ENCODE measurements at places on chromosomes 7 and 10.

DNA sequence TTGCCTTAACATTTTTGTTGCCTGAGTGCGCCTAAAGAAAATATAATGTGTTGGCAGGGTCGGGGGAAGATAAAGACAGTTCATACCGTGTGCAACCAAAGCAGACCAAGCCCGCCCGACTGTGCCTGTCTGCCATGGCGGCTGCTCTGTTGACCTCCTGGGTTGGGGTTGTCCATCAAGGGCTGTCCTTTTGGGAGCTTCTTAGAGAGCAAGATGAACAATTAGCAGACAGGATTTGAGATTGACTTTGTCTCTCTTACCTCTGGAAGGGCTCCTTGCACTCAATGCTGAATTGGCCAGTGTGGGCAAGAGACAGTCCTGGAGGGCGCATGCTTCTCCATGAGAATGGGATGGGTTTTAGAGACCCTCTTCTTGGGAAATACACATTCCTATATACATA, 319.6 kb downstream of the GLRX3 start:
- DNase-seq: no peak

GRCh38 chr7:25843467-25843866, 308.5 kb upstream of the NFE2L3 start:
- DNase-seq: no peak

GRCh38 chr7:44128721-44129582, 5.6 kb upstream of the POLD2 start:
- DNase-seq: no peak

- DNase-seq: no peak
Measured at GRCh38 chr10:12595936-12596576, 246.7 kb downstream of the CAMK1D start.

GRCh38 chr7:131039836-131040235, 287.8 kb upstream of the MKLN1 start:
- DNase-seq: no peak
